HT1080 (cell line): ENCODE measurements at places on chromosomes 4 and X. TPM values are rescaled to one million over a fixed set of nuclear protein-coding genes. Genes with fewer than 3 reads are reported as not detected.

IGFBP7 gene
- total RNA-seq = 65.0 and 84.9 TPM in 2 replicates

DNA sequence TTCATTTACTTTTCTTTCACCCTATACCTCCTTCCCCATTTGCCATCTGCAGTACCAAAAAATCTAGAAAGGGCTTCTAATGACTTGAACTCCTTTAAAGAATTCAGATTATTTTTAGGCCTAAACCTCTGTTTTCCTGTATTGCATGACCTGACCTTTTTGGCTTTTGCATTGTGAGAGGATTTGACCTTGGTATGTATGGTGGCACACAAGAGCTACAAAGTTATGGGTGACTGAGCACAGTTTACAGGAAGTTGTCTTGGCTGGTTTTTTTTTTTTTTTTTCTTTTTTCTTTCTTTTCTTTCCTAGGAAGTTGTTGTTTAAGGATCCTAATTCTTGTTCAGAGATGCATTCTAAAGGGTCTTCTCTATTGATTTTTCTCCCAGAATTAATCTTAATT is 32.0 kb upstream of the MTMR8 start:
- no peak for DNase-seq

- peak; percentile 85 for DNase-seq
These were observed 48.5 kb downstream of the PRPS1 start for GRCh38 chrX:107676559-107677378.

GRCh38 chr4:4759883-4760282 is 99.6 kb upstream of the MSX1 start:
- DNase-seq = no peak

- no peak for DNase-seq
These were observed 31.2 kb upstream of the MSANTD1 start for GRCh38 chr4:3217771-3218170.

- DNase-seq = no peak
These were observed 172.8 kb downstream of the ATG4A start for GRCh38 chrX:108264376-108264775.
